ENCODE measurements at places on chromosomes 11 and 22. TPM values are rescaled to one million over a fixed set of nuclear protein-coding genes. Genes with fewer than 3 reads are reported as not detected.

Gene OR5T2
- not detected for total RNA-seq

Gene GGT5
- total RNA-seq: not detected

Gene ANO9
- 115 TPM for total RNA-seq

GRCh38 chr11:2940147-2940920 lies 11.1 kb upstream of the PHLDA2 start:
- peaks cover 27% of the 10 kb centered on the region for H3K36me3 ChIP-seq
- peak overlapping the region; percentile 68 for H3K27ac ChIP-seq
- H3K4me1 ChIP-seq: peaks cover 12% of the 10 kb centered on the region
- no peaks in the 10 kb centered on the region for H3K27me3 ChIP-seq

- no peak overlapping the region for H3K27ac ChIP-seq
- H3K4me1 ChIP-seq: no peaks in the 10 kb centered on the region
- DNase-seq: no peak
- no peaks in the 10 kb centered on the region for H3K36me3 ChIP-seq
- no peak overlapping the region for H3K4me3 ChIP-seq
Observed at GRCh38 chr11:79807506-79807905, 366.7 kb upstream of the TENM4 start.

DNA sequence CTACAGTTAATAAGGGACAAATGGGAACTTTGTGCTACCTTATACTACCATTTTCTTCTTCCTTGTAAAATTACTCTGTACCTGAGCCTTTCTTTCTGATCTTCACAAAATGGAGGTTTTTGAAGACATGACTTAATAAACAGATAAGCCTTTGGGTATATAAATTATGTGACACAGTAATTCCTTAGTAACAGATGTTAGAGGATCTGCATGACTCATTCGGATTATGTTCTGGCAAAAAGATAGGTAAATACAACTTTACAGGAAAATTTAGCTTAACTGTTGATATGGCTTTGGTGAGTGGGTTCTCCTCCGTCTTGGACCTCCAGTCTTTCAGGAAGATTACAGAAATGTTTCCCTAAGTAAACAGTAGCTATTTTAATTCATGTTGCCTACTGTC lies 61.8 kb downstream of the BID start:
- H3K4me3 ChIP-seq: no peak overlapping the region
- H3K36me3 ChIP-seq: peaks cover 6% of the 10 kb centered on the region
- peaks cover 3% of the 10 kb centered on the region for H3K4me1 ChIP-seq
- DNase-seq: no peak
- H3K27ac ChIP-seq: no peak overlapping the region
- H3K27me3 ChIP-seq: no peaks in the 10 kb centered on the region

GRCh38 chr22:17477391-17477833 lies 85.9 kb upstream of the SLC25A18 start:
- H3K4me1 ChIP-seq: no peaks in the 10 kb centered on the region
- H3K36me3 ChIP-seq: no peaks in the 10 kb centered on the region
- no peak overlapping the region for H3K4me3 ChIP-seq
- no peak overlapping the region for H3K27ac ChIP-seq

DNA sequence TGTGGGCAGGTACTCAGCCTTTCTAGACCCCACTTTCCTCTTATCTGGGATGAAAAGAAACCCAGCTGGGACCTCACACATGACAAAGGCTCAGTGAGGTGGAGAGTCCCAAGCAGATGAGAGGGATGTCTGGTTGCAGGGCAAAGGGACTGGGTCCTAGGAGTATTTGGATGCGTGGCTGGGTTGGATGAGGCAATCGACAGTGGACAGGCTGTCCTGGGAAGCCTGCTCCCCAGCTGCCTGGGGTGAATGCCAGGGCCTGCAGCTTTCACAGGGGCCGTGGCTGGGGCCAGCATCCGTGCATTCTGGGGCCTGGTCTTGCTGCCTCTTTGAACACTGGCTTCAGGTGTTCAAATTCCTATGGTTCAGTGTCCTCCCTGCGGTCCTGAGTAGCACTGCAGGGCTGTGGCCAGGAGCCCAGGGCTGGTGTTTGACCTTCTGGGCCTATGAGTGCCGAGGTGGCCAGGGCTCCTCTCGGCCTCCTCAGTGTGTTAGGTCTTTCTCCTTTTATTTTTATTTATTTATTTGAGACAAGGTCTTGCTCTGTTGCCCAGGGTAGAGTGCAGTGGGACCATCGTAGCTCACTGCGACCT lies 65.3 kb downstream of the MCM5 start:
- no peaks in the 10 kb centered on the region for H3K27me3 ChIP-seq
- no peaks in the 10 kb centered on the region for H3K4me1 ChIP-seq
- DNase-seq: no peak
- H3K36me3 ChIP-seq: peaks cover 22% of the 10 kb centered on the region
- no peak overlapping the region for H3K4me3 ChIP-seq
- H3K27ac ChIP-seq: no peak overlapping the region

GRCh38 chr11:86487671-86488070 lies 113.0 kb downstream of the CCDC81 start:
- DNase-seq: no peak
- no peak overlapping the region for H3K27ac ChIP-seq
- no peaks in the 10 kb centered on the region for H3K36me3 ChIP-seq
- H3K27me3 ChIP-seq: no peaks in the 10 kb centered on the region
